ENCODE measurements at places on chromosomes 6 and 20.

GRCh38 chr6:52745764-52746201 lies 17.5 kb downstream of the GSTA2 start:
- DNase-seq, result no peak

- no peak for DNase-seq
Measured at GRCh38 chr6:99512033-99512432, 3.2 kb downstream of the USP45 start.

DNA sequence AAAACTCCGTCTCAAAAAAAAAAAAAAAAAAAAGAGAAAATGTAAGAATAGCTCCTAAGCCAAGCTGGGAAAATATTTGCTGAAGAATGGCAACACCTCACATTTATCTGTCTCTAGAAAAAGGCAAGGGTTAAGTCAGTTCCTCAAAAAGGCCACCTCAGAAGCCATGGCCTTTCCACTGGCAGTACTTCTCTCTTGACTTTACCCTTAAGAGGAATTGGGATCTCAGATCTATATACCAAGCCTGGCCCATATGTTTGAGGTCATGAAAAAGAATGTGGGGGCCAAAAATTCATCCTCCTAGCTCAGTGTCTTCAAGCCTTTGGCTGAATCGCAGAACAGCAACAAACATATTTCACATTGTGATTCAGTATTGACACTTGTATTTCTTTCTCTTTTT lies 10.9 kb upstream of the NCOA3 start:
- no peak for DNase-seq

- no peak for DNase-seq
Measured at GRCh38 chr20:37528446-37529213, 954 bp upstream of the BLCAP start.

- DNase-seq, result peak; percentile 29
Measured at GRCh38 chr6:41080621-41081020, 7.8 kb downstream of the NFYA start.

GRCh38 chr20:57761413-57761734 lies 51.6 kb upstream of the PMEPA1 start:
- no peak for DNase-seq

DNA sequence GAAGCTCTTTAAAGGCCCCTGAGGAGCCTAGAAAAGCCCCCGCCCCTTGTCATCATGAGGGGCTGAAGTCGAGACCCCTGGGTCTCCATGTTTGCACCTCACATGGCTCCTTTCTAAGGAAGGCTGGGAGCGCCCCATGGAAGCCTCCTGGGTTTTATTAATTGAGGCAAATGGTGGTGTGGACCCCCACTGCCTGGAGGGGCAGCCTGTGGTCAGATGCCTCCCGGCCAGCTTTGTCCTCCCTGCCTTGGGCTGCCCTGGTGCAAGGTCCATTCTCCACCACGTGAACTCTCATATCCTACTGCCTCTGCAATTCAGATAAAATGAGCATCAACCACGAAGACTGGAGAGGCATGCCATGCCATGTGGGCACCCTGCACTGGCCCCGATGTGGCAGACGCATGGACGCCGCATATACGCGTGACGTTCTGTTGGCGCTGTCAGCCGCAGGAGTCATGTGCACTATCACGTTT lies 295.5 kb downstream of the TAF4 start:
- DNase-seq, result no peak

GRCh38 chr6:116986819-116987218 lies 109.8 kb downstream of the RFX6 start:
- no peak for DNase-seq

DNA sequence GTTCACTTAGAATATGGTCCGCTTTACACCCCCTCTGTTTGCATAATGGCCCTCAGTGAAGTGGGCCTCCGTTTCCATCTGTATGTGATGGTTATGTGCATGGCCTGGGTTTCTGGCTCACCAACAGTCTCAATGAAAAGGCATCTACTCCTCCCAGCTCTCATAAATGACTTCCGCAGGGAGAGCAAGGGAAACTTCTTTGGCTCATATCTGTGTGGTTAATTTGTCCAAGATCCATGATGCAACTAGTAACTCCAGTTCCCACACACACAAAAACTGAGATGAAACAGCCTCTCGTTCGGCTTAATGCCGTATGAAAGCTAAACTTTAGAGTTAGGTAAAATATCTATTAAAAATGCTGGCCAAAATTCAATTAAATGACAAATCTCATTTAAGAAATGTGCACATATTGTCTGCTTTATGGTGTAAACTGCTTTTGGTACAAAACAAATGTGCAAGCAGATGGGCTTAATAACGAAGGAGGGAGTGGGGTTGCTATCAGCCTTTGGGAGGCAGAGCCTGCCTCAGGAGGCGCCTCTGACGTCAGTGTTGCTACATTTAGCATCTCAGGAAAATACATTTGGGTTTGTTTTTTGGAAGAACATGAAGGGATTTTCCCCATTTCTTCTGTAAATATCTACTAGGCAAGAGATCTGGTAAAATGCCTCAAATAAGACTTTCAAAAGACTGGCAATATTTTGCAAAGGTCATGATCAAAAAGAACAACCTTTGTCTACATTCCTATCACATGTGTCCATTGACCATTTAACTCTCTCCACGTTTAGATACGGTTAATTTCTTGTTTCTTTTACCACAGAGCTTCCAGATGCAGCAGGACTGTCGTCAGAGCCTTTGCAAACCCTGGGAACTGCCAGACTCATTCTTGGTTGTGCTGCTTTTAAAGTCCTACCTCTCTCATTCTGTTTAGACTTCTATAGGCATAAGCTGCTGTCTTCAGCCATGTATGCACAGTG lies 96.8 kb downstream of the ARMC2 start:
- no peak for DNase-seq

DNA sequence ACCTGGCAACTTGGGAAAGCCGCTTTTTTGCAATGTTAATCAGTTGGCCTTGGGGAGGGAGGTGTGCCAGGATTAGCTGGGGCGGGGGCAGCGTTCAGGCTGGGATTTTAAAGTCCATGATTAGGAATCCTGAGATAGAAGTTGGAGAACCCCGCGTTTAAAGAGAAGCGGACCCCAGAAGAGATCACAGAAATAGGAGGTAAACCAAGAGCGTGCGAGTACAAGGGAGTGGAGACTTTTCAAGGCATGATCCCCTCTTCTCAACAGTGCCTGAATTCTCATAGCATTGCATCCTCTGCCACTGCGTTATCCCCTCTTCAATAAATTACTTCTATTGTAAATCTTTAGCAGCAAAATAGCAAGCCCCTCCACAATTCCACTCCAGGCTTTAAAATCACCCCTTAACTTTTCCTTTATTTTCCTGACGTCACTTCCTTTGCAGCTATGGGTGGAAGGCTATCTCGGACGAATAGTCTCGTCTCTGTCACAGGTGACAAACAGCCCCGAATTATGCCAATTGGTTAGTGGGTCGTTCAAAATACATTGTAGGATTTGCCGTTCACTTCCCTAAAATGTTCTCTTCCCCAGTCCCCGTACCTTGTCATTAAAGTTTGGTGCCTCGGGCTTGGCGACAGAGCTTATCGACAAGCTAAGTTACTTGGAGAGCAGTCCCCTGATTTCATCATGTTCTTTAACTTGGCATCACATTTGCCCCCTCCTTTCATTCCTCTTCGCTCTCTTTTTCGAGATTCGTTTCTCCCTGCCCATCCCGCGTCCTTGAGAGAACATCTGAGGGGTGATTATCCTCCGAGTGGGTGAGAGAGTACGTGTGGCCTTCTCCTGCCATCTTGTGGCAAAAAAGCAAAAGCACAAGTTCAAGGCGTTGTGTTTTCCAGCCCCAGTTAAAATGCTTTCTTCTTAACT lies 17.1 kb downstream of the OR2B2 start:
- peak; percentile 91 for DNase-seq

GRCh38 chr6:170441316-170441715 lies 111.8 kb downstream of the PSMB1 start:
- no peak for DNase-seq

DNA sequence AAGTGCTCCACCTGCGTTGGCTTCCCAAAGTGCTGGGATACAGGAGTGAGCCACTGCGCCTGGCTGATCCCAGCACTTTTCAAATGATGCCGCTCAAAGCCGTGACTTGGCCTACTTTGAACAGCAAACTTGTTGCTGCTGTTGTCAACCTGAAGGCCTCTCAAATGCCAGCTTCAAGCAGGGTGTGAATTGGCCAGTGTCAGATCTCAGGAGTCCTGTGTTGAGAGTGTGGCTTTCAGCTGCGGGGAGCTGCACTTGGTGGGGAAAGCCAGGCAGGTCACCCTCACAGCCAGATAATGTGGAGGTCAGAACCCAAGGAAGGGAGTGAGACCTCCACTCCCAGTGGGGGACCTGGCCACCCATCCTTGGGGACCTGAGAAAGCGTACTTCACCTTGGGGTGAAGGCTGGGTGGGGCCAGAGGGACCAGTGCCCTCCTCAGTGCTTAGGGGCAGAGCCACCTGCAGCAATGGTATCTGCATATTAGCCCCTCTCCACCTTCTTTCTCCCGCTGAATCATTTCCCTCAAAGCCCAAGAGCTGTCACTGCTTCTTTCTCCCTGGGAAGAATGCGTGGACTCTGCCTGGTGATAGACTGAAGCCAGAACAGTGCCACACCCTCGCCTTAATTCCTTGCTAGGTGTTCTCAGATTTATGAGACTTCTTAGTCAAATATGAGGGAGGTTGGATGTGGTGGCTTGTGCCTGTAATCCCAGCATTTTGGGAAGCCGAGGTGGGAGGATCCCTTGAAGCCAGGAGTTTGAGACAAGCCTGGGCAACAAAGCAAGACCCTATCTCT lies 19.1 kb upstream of the PANK2 start:
- DNase-seq, result no peak

DNA sequence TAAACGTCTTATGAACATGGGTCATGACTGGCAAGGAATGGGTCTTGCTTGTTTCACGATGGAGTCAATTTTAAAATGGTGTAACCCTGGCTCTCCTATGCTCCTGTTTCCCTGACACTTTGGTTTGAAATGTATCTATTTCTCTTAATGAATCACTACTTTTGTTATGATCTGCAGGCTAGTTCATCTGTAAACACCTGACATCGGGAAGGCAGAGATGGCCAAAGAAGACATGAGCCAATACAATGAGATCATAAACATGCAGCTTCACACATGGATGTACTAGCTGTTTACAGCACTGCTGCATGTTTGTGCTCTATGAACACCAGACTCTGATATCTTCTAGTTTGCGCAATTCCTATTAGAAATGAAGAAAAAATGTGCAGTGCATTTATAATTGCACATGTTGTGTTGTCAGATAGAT lies 11.0 kb upstream of the RAD21L1 start:
- no peak for DNase-seq

DNA sequence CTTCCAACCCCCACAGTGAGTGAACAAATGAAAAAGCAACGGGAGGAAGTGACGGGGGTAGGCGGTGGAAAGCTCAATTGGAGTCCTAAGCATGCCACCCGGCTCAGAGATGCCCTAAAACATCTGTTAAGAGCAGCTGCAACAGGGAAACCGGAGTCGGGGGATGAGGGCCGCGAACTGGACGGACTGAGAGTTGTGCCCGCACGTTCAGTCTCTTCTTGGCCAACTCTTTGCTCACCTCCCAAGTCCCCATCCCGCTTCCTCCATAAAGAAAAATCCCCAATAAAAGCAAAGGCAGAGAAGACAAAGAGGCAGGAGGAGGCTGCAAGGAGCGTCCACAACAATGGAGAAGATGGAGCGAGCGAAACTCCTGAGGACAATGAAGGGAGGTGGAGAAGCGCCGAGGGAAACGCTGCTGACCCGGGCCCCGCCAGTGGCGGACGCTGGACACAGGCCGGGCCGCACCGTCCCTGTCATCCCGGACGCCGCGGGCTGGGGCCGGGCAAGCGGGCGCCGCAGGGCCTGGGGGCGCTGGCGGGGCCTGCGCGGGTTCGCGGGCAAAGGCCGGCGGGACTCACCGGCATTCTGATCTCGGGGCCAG lies 600 bp downstream of the SEC63 start:
- DNase-seq, result peak; percentile 43

DNA sequence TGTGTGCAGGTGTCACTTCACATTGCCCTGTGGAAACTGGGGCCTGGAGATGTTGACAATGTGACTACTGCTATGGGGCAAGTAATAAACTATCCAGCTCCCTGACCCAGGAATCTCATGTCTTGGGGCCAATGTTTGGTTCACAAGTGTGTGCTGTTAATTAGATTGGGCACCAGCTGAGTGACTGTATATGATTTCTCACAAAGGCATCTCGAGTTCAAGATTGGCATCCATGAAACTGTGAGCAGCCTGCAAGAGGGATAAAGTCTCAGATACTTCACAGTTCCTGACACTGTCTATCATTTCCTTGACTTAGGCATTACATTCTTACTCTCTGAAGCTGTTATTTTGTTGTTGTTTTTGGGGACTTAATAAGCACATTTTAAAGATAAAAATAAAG lies 264.0 kb downstream of the PRKN start:
- DNase-seq, result no peak

DNA sequence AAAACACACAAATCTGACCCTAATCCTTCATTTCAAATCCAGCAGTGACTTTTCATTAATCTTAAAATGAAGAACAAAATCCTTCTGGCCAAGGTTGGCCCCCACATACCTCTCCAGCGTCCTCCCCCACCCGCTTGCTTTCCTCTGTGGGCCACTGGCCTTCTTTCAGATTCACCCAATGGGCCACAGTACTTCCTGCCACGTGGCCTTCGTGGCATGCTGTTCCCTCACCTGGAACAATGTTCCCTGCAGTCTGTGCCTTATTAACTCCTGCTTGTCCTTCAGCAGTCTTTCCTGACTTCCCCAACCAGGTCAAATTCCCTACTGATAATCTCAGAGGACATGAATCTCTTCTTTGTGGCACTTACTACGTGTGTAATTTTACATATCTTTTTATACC lies 5.3 kb upstream of the GTF2H4 start:
- DNase-seq, result no peak

DNA sequence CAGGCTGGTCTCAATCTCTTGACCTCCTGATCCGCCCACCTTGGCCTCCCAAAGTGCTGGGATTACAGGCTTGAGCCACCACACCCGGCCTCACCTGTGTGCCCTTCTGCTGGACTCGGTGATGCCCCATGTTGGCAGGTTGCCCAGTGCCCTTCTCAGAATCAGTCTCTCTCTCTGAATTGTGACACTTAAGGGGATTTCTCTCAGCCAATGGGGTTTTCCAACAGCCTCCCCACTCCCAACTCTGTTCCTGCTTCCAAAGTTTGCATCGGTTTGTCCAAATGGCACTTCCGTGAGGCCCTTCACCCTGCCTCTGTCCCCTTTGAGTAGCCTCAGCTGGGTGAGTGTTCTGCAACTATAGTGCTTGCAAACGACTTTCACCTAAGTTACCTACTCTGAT lies 3.1 kb upstream of the MRPS10 start:
- DNase-seq, result no peak

GRCh38 chr20:63808145-63808724 lies 22.8 kb downstream of the ZBTB46 start:
- DNase-seq, result no peak

GRCh38 chr6:7052443-7053011 lies 55.2 kb upstream of the RREB1 start:
- DNase-seq, result peak; percentile 5

- no peak for DNase-seq
Measured at GRCh38 chr6:2938632-2939083, 32.7 kb downstream of the SERPINB6 start.

GRCh38 chr6:25601800-25602673 lies 50.0 kb upstream of the SCGN start:
- no peak for DNase-seq

- DNase-seq, result no peak
Measured at GRCh38 chr6:101114703-101115102, 233.6 kb upstream of the ASCC3 start.

GRCh38 chr6:92701425-92702096 lies 717.8 kb downstream of the EPHA7 start:
- DNase-seq, result no peak
